Fibroblast of the conjunctiva (primary cell): ENCODE measurements at places on chromosomes 12 and 14.

- DNase-seq: no peak
Observed at GRCh38 chr14:93582516-93582915, 151.8 kb downstream of the UNC79 start.

GRCh38 chr14:103298620-103299019 lies 35.4 kb upstream of the EIF5 start:
- DNase-seq: no peak

DNA sequence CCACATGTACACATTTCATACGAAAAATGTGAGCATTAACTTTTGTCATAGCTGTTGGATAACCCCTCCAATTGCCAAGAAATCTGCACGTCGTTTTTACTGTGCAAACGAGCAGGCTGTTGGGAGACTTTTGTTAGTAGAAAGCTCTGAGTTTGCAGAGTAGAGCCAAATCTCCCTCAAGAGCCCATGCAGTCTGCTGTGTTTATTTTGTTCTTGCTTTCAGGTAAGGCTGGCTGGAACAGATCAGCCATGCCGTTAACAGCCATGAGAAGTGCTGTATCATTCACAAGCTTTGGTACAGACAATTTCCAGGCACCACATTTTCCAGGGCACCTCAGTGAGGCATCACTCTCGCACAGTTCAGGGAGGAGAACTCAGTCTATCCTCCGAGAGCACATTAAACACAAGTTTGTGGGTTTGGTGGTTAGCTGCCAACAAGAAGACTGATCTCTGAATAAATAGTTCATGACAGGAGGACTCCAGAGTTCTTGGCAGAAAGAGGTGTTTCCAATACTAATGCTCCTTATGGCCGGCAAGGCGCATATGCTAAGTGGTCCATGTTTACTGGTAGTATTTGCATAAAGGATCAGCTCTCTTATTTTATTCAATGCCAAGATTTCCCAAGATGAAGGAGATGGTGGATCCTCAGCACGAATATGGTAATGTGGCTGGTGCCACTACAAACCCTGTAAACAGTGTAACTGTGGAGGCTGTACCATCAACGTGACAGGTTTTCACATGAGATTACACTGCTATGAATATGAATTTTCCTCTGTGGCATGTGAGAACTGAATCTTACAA lies 30.3 kb upstream of the PELI2 start:
- no peak for DNase-seq

GRCh38 chr12:56722832-56723231 lies 2.3 kb downstream of the NACA start:
- DNase-seq: no peak

- no peak for DNase-seq
Observed at GRCh38 chr12:107329569-107330324, 236.4 kb upstream of the CRY1 start.
